ENCODE measurements at places on chromosomes 6 and 20.

DNA sequence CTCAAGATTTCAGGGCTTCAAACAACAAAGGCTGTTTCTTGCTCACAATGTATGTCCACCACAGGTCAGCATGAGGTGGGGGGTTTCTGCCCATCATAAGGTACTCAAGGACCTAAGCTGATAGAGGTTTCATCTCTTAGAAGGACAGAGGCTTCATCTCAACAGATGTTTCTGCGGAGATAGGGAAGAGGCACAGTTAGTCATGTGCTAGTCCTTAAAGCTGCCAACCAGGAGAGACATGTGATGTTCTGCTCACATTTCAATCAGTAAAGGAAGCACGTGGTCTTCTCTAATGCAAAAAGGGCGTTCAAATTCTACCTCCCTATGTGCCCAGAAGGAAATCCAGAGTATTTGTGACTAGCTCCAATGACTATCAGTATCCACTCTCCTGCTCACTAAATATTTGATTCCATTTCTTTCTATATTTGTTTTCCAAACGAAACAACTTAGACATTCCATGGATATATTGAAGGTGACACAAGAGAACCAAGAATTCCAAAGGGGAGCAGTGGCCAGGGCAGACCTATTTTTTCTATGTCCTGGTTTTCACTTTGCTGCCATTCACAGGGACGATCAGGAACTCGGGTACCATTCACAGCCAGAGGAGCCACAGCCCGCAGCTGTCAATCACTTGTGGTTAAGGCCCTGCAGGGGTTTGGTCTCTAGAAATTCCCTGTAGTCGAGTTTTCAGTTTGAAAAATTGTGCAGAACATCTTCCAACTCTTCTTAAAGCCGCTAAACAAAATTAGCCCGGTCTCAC, 173.2 kb upstream of the FOXA2 start:
- DNase-seq = no peak

DNA sequence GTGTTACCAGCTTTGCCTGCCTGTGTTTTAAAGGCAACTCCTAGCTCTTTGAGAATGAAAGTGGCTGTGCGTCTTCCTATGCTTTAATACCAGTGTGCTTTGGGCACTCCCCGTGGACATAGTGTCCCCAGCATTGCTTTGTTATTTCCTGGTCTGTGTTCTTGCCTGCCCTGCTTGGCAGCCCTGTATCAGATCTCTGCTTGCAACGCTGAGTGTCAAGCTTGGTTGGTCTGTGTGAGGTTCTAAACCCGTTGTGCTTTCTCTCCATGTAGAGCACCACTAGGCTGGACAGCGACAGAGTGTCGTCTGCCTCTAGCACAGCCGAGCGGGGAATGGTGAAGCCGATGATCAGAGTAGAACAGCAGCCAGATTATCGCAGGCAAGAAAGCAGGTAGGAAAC, 80.2 kb downstream of the AFDN start:
- no peak for DNase-seq

DNA sequence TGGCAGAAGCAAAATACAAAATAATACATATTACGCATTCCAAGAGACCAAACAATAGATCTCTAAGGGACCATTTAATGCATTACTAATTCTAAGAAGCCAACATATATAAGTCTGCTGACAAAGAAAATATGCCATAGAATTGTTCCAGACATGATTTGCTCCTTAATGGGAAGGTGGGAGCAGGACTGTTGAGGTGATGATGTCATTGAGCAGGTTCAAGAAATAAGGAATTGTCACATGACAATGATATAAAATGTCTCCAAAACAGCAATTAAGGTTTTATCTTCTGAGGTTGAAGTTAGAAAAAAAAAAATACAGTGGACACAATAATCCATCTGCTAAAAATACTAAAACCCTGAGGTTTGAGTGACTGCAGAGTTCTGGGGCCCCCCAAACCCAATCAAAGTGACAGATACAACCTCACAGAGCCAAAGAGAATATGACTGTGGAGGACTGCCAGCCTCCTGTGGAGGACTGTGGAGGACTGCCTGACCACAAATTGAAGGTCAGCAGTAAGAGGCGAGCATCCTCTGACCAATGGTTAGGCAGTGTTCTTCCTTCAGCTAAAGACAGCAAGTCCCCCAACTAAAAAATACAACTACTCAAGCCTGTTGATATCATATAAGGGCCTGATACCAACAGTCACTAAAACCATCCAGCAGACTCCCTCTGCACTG, 39.0 kb downstream of the TOMM6 start:
- no peak for DNase-seq

DNA sequence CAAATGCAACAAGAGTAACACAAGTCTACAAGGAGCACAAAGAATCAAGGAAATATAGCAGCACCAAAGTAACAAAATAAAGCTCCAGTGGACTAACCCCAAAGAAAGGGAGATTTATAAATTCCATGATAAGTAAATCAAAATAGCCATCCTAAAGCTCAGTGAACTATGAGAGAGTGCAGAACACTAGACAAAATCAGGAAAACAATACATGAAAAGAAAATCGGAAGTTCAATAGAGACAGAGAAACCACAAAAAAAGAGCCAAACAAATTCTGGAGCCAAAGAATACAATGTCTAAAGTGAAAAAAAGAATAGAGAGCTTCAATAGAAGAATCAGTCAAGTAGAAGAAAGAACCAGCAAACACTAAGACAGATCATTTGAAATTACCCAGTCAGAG, 247.3 kb upstream of the TENT5A start:
- DNase-seq = no peak

DNA sequence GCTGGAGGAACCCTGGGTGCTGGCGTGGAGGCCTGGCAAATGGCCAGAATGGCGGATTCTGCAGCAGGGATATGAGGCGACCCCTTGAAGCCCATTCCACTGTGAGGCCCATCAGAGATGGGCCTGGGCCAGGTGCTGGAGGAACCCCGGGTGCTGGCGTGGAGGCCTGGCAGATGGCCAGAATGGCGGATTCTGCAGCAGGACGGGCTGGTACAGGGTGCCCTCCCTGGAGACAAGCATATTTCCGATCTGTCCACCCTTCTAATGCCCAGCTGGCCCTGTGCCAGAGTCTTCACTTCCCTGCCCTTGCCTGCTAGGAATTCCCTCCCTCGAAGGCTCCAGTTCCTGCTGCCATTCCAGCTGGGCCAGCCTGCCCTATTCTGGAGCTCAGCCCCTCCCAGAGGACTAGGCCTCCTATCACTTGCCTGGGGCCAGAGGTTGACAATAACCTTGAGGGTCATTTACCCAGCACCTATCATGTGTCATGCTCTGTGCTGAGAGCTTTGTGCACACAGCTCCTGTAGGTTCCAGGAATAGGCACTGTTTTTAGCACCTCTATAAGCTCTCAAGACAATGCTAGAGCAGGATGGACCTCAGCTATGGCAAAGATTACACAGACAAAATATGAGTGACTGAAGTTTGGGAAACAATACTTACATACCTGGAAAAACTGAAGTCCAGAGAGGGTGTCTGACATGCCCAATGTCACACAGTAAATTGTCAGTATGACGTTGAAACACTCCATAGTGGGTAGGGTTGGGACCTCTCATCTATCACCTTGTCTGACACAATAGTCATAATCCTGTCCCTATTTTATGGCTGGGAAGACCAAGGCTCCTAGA, 21.4 kb downstream of the SUN5 start:
- no peak for DNase-seq

GRCh38 chr6:147839708-147840610, 331.5 kb downstream of the SAMD5 start:
- DNase-seq = no peak

GRCh38 chr6:155270561-155271091, 6.8 kb downstream of the CLDN20 start:
- DNase-seq = no peak

- DNase-seq = no peak
These were observed 11.0 kb upstream of the RAD21L1 start for GRCh38 chr20:1214838-1215261.
